Activated CD4-positive, alpha-beta T cell treated with anti-CD3 and anti-CD28 coated beads for 24 hours (primary cell): ENCODE measurements at places on chromosomes 11 and 22.
A peak's percentile ranks its signal among the peaks of the same experiment; 100 is the strongest.

DNA sequence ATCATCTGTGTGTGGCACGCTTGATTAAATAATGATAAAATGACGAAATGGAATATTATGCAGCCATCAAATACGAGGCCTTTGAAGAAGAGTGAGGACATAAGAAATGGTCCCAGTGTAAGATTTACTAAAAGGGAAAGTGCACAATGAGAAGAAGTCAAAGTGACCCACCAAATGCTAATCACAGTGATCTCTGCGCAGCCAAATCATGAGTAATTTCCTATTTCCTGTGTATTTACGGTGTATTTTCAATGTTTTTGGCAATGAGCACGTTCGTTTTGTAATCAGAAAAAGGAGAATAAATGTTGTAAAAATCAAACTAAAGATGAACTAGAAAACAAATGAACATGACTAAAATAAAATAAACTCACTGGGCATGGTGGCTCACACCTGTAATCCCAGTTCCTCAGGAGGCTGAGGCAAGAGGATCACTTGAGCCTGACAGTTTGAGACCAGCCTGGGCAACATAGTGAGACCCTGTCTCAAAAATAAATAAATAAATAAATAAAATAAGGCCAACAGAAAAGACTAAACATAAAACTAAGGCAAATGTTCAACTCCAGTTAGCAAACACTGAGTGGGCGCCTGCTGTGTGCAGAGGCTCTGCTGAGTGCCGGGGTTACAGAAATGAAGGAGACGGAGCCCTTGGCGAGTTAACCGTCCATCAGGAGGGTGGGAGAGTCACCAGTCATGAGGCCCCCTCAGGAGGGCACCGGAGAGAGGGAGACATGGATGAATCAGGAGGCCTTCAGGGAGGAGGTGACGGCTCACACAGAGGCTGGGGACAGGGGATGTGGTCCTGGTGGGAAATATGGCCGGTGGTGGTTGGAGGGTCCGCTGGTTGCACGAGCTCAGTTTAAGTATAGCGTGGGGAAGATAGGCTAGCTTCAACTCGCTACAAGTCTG, 26.0 kb upstream of the CBX7 start:
- no peak for DNase-seq

DNA sequence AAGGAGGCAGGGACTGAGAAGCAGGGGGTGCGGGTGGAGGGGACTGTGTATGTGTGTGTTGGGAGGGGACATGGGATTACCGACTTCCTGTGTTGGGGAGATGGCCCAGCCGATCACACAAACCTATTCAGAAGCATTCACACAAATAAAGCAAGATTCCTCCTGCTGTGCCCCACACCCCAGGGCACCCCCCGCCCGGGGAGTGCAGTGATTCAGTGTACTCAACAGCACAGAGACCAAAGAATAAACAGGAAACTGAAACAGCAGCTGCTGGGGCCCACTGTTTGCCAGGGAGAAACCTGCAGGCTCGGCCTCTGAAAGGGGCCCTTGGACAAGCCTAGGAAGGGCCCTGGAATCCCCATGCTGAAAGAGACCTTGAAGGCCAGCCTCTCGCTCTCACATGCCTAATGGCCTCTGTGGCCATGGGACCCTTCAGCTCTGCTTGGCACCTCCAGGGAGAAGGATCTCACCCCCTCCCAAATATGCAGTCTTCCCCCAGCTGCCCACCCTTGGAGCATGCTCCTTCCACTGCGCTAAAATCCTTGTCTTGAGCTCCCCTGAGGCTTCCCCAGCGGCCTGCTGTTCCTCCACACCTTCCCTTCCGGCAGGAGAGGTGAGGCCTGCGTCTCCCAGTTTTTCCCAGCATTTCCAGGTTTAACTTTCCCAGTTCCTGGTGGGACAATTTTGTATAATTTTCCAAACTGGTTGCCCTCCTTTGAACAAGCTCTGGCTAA, 72.9 kb downstream of the CSNK2A3 start:
- no peak for DNase-seq

GRCh38 chr11:112016765-112017376, 8.3 kb upstream of the DLAT start:
- DNase-seq: no peak

- DNase-seq: no peak
Observed at GRCh38 chr11:67248653-67249052, 17.6 kb upstream of the GRK2 start.

- no peak for DNase-seq
Observed at GRCh38 chr22:48955351-48956311, 872.0 kb downstream of the BRD1 start.

DNA sequence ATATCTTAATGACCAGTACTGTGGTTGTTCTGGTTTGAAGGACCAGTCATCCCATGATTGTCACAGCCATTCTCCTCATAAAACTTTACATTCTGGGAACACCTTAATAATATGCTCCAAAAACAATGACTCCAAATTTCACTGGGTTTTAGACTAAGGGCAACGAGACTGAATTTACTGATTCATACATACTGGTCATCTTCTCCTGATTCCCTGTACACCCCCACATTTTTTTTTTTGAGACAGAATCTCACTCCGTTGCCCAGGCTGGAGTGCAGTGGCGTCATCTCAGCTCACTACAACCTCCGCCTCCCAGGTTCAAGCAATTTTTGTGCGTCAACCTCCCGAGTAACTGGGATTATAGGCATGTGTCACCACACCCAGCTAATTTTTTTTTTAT, 78.9 kb downstream of the GAB2 start:
- no peak for DNase-seq

GRCh38 chr11:31529189-31529588, 19.6 kb downstream of the ELP4 start:
- no peak for DNase-seq

GRCh38 chr11:12689029-12689755, 15.0 kb downstream of the TEAD1 start:
- no peak for DNase-seq

DNA sequence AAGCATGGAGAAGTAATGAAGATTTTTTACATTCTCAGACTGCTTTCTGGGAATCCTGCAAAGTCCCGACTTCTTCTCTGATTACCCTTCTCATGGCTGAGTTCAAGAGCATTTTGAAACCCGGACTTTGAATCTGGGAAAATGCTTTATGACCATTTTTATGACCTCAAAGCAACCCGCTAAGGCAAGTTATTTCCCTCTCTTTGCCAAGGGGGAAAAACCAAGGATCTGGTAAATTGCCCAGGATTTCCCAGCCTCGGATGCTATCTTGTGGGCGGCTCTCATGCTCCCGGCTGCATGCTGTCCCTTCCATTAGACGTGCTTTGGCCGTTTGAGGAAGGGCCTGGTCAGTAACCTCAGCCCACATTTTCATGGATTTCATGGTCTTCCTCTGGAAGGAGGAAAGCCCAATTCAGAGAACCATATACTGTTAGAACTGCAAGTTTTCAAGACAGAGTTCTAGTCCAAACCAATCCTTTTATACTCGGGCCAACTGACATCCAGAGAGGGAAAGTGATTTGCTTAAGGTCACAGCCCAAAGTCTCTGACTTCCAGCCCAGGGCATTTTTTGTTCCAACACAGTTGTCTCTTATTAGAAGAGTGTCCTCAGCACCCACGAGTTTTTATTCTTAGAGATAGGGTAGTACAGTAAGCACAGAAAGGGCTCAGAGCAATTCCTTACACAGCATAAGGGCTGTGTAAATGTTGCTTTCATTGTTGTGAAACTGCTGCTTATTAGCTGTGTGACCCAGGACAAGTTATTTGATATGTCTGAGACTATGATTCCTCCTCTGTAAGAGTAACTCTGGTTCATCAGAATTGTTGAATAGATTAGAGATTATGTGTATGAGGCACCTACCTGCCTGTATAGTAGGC, 77.4 kb downstream of the NAV2 start:
- DNase-seq: no peak

DNA sequence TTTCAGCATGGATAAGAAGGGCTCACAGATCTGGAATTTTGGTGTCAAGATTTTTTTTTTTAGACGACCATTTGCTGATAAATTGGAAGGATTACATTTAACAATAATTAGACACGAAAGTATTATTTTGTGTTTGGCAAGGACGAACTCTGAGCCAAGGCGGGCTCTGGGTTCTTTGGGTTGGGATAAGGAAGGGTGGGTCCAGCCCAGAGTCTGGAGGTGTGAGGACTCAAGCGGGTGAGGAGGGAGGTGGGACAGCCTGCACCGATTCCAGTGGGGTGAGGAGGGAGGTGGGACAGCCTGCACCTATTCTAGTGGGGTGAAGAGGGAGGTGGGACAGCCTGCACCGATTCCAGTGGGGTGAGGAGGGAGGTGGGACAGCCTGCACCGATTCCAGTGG, 4.1 kb downstream of the B3GAT1 start:
- DNase-seq: no peak

- DNase-seq: no peak
Observed at GRCh38 chr11:68651985-68652682, 32.2 kb upstream of the GAL start.

GRCh38 chr22:47748957-47749356, 986.5 kb downstream of the TBC1D22A start:
- no peak for DNase-seq

- no peak for DNase-seq
Observed at GRCh38 chr11:100575860-100576717, 111.0 kb upstream of the ARHGAP42 start.

GRCh38 chr22:50720301-50721256, 17.4 kb upstream of the ACR start:
- no peak for DNase-seq

DNA sequence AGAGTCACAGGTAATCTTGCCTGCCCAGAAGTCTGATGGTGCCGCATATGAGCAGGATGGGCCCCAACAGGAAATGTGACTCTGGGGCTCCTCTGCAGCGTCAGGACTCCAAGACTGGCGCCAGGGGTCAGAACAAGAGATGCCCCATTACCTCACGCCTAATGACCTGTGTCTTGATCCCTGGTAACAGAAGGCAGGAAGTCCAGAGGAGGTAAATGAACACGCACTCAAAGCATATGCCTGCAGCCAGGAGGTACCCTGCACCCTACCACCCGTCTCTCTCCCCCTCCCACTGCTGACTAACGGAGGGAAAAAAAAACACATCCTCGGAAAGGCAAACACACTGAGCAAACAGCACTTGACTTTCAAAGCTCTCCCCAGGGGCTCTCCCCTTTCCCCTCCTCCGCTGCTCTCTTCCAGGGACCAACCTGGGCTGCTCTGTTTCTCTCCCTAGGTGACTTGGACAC, 37.3 kb downstream of the ABCC8 start:
- DNase-seq: no peak

DNA sequence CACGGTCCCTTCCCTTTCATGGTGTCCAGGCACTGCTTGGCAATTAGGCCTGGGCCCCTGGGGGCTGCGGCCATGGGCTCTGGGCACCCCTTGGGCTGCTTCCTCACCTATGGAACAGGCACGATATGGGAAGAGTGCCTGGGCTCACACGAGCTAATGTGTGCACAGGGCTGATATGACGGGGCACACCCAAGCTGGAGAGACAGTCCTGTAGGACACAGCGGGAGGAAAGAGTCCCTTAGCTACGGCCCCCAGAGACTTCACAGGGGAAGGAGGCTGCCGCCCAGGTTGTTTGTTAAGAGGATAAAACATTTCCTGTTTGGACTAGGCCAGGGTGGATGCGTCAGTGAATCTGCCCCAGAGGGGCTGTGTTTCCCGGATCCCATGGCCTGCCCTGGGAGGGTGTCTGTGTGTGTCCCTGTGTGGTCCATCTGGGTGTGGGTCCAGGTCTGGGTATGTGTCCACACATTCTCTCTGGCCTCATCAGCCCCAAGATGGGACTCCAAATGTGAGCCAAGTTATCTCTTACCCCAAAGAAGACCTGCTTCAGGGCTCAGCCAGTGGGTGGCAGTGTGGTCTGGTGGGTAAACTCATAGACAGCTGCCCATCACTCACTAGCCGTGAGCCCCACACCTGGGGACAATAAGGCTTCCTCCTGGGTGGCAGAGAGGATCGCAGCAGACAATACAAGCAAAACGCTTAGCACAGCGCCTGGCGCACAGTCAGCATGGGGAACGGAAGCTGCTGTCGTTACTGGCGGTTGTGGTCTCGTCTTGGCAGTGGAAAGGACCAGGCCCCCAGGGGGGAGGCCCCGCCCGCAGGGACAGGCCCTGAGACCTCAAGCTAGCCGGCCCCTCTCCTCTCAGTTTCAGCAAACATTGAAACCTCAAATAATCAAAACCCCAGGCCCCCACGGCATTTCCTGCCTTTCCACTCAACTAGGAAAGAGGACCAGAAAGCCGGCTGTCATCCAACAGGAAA, 3.2 kb upstream of the EMID1 start:
- peak; percentile 54 for DNase-seq

- no peak for DNase-seq
Observed at GRCh38 chr11:26522912-26523610, 49.0 kb downstream of the MUC15 start.

DNA sequence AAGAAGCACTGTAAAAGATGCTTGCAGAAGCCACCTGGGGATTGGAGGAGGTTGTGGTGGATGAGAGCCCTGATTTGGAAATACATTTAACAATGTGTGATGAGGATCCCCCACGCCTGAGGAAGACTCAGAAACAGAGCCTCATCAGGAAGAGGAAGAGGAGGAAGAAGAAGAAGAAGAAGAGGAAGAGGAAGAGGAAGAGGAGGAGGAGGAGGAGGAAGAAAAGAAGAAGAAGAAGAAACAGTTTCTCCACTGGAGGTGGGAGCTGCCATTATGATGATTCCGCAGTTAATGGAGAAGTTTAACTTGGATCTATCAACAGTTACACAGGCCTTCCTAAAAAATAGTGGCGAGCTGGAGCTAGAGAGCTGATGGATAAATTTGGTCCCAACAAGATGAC, 50.1 kb downstream of the CECR2 start:
- DNase-seq: no peak

DNA sequence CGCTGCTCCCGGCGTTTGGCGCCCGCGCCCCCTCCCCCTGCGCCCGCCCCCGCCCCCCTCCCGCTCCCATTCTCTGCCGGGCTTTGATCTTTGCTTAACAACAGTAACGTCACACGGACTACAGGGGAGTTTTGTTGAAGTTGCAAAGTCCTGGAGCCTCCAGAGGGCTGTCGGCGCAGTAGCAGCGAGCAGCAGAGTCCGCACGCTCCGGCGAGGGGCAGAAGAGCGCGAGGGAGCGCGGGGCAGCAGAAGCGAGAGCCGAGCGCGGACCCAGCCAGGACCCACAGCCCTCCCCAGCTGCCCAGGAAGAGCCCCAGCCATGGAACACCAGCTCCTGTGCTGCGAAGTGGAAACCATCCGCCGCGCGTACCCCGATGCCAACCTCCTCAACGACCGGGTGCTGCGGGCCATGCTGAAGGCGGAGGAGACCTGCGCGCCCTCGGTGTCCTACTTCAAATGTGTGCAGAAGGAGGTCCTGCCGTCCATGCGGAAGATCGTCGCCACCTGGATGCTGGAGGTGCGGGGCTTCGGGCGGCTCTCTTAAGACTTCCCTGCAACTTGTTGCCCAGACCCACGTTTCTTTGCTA, at the start of gene CCND1:
Gene CCND1, plus strand, starts transcription at position 162 of the 587 bp plus-strand sequence. Its CDS starts 158 bp downstream, at position 320.
- no peak for DNase-seq
